ENCODE measurements at places on chromosomes 7 and 10.

GRCh38 chr7:72494807-72495206, 82.7 kb upstream of the CALN1 start:
- DNase-seq: no peak

DNA sequence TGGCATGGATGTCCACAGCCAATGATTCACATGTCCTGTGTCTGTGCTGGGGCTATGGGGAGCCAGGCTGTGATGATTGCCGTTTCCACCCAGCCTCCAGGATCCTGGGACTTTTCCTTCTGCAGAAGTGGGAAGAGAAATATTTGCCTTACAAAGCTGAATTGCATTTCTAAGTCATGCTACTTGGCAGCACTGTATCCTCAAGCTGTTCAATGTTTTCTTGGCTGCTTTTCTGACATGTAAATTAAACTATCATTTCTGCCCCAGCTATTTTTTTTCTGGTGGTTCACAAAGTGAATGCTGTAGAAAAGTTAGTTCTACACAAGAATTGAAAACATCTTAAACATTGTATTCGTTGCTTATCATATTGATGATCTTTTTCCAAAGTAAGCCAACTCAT, 51.9 kb upstream of the TCERG1L start:
- no peak for DNase-seq

DNA sequence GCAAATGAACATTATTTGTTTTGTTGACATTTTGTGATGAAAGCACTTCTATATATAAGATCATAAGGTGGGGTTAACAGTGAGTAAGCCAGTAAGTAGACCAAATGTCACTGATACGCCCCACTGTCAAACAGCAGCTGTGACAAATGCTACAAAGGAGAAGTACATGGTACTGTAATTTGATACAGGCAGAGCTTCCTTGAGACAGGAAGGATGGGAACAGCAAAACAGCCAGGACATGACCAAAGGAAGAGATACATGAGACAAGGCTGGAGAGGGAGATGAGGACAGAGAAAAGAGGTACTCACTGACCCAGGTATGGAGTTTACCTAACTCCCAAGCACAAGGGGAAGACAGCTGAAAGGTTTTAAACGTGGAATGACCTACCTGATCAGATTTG, 127.0 kb downstream of the SRPK2 start:
- peak; percentile 34 for DNase-seq

- peak; percentile 35 for DNase-seq
These were observed 141.6 kb downstream of the PRKAG2 start for GRCh38 chr7:151735186-151735850.
